ENCODE measurements at places on chromosomes 11 and 22. TPM values are rescaled to one million over a fixed set of nuclear protein-coding genes. Genes with fewer than 3 reads are reported as not detected.

DNA sequence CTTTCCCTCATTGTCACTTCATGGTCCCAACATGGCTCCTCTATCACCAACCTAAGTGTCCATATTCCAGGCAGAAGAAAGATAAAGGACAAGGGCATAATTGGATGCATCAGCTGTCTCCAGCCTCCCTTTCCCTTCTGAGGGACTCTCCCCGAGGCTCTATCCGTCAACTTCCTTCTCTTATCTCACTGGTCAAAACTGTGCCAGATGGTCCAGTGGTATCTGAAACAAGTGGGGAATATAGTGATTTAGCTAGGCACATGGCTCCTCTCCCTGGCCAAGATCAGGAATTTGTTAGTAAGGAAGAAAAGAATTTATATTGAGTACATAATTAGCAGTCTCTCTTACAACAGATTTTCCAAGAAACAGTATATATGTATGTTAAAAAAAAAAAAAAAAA, 12.6 kb upstream of the SPON1 start:
- no peak for DNase-seq

Gene BTG4
- total RNA-seq = not detected

Gene PANX2
- 10.6 TPM for total RNA-seq

- peak; percentile 76 for DNase-seq
Observed at GRCh38 chr11:57459164-57460021, 935 bp upstream of the RTN4RL2 start.

- no peak for DNase-seq
Observed at GRCh38 chr11:103812680-103813079, 223.8 kb upstream of the DDI1 start.

Gene APLP2
- 214 TPM for total RNA-seq

DNA sequence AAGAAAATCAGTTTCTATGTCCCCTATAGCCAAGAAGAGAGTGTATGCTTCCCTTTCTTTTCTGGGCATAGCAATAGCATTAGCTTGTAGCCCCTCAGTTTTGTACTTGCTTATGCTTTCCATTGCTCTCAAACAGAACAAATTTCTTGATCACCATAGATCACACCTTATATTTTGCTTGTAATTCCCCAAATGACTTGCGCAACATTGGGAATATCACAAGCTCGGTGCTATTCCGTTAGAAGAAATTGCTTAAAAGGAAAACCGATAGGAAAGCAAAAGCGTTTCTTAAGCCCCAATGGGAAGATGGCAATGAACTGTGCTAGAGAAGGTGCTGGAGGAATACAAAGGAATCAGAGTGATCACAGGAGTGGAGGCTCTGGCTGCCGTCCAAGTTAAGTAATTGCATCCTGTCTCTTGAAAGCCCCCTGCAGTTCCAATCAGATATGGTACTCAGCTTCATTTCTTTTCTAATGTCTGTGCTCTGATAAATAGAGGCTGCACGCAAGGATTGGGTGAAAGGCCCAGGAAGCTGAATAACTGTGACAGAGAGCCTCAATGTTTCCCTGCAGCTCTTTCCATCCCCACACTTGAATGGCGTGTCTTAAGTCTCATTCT, 182.1 kb upstream of the KIRREL3 start:
- no peak for DNase-seq

GRCh38 chr11:119599864-119600541, 129.0 kb downstream of the NECTIN1 start:
- DNase-seq = no peak

Gene APOBEC3B
- total RNA-seq = 0.93 TPM
